ENCODE measurements at places on chromosomes 7 and 10.

DNA sequence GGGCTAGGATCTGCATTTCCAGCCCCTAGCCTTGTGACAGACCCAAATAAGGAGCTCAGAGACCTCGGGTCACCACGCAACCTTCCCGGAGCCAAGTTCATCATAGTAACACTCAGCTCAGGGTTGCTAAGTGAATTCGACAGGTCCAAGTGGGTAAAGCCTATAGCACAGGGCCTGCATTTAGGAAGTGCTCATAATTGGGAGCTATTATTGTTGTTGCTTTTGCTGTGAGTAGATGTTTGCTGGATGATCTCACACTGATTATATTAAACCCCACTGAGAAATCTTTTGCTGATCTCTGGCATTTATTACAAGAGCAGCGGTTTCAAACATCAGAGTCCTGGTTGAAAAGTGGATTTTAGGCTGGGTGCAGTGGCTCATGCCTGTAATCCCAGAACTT lies 20.3 kb upstream of the SAR1A start:
- no peak for DNase-seq

GRCh38 chr7:148787571-148788295 lies 89.0 kb downstream of the CUL1 start:
- no peak for DNase-seq

DNA sequence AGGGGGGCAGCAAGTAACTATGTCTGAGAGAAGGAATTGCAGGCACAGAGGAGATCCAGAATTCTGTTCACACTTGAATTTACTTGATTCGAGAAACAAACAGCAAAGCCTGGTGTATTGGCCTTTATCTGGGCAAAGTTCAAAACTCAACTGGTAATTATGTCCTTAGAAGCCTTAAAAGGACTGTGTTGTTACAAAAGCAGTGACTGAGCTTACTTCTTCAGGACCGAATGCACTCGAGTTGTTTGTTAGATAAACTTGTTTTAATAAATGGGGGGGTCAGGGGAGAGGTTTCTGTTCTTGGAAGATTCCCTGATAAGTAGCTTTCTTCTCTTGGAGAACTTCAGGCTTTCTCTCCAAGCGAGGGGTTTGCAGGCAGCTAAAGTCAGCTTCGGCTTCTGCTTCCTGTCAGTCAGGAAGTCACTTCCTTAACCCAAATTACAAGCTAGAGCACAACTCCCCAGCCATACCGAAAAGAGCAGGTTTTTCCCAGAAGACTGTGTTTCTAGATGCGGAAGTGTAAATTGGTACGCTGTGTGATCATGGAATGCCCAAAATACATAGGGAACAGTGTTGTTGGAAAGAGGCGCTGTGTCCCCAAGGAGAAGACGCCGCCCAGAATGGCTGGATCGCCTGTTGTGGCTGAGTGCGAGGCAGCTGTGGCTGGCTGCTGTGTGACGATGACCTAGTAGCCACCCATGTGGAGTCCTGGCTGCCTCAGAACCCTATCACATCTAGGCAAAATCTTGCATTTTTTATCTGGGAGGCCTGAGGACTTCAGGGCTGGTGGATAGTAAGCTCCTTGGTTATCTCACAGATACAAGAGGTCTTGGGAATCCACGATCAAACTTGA lies 110.4 kb downstream of the TCF7L2 start:
- no peak for DNase-seq

- DNase-seq, result no peak
Measured at GRCh38 chr10:13708256-13708990, 121.7 kb downstream of the PRPF18 start.

- no peak for DNase-seq
Measured at GRCh38 chr10:77256346-77256745, 381.3 kb downstream of the KCNMA1 start.

- DNase-seq, result no peak
Measured at GRCh38 chr7:142485617-142486226, 227.9 kb upstream of the PRSS58 start.

- no peak for DNase-seq
Measured at GRCh38 chr10:16965740-16966447, 148.7 kb upstream of the RSU1 start.

GRCh38 chr10:6665847-6666246 lies 85.8 kb upstream of the PRKCQ start:
- no peak for DNase-seq

- no peak for DNase-seq
Measured at GRCh38 chr10:115141254-115141653, 48.1 kb downstream of the ATRNL1 start.

GRCh38 chr7:33701927-33702326 lies 203.4 kb upstream of the BMPER start:
- no peak for DNase-seq

DNA sequence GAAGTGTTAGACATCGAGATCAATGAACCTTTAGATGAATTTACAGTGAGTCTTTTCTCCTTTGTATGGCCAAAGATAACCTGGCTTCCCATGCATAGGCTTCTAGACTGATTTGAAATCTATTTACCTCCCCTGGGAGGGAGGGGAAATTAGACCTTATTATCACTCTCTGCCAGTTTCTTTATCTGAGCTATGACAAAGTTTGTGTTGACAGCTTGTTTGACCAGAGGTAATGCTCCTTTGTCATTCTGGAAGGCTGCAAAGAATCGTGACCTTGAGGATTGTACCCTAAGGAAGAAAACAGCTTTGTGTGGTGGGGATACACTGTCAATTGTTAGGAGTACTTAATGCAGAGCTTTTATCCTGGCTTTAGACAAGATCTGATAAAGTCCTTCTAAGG lies 36.4 kb downstream of the RBM33 start:
- no peak for DNase-seq

- no peak for DNase-seq
Measured at GRCh38 chr7:84701524-84702306, 485.1 kb downstream of the SEMA3D start.

DNA sequence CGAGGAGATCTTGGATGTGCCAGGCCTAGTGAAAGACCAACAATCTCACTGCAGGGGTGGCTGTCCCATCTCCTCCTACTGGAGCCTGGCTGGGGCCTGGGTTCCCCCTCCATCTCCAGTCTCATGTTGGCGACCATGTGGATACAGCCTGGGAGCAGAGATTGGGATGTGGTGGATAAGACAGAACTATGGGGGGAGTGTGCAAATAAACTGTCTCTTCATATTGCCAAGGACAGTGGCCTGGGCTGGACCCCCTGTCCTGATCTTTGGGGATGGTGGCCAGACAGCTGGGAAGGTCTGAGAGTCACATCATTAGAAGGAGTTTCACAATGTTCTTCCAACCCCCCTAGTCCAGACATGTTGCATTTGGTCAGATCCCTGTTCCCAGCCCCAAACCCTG lies 5.8 kb upstream of the MINDY4 start:
- DNase-seq, result no peak

GRCh38 chr10:78742406-78742729 lies 326.4 kb upstream of the ZMIZ1 start:
- no peak for DNase-seq

GRCh38 chr10:118953598-118954393 lies 75.7 kb upstream of the NANOS1 start:
- no peak for DNase-seq

- DNase-seq, result no peak
Measured at GRCh38 chr10:129810-130209, 5.4 kb upstream of the ZMYND11 start.

DNA sequence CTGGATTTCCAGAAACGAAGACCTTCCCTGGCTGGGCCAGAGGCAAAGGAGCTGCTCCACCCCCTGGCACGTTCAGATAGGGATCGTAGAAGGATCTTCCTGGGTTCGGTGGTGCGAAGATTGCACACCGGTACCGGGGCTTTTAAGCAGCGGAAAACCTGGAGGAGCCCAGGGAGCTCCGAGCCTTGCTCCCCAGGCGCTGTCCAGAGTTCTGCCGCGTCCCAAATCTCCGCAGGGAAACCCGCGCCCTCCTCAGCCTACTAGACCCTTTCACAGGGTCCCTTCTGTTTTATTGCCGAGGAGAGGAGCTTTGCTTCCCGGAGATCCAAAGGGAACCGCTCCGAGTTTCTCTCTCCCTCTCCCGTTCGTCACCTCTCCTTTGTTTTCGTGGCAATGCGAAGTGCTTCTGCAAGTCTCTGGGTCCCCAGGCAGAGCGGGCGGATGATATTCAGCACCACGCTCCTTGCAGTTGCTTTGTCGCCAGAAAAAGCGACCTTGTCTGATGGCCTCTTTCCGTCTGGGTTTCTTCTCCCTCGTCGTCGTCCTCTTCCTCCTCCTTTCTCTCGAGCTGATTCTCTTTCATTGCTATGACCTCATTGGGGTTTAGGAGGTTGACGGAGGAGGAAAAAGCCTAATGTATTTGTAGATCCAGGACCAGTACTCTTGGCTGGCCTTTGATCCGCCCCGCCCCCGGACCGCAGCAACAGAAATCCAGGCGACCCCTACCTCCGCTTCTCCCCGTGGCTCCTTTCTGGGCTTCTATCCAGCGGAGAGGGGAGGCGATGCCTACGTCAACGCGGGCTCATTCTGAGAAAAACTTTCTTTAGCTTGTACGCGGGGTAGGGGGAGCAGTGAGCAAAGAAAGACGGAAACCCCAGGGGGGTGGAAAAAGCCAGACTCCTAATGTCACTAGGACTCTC lies at the start of gene TMEM196:
Gene TMEM196 (minus strand): TSS at position 777 of the 920 bp plus-strand sequence. CDS start 921 bp downstream, outside the sequence.
- peak; percentile 57 for DNase-seq

- no peak for DNase-seq
Measured at GRCh38 chr10:46548498-46549090, 7.9 kb downstream of the GPRIN2 start.

DNA sequence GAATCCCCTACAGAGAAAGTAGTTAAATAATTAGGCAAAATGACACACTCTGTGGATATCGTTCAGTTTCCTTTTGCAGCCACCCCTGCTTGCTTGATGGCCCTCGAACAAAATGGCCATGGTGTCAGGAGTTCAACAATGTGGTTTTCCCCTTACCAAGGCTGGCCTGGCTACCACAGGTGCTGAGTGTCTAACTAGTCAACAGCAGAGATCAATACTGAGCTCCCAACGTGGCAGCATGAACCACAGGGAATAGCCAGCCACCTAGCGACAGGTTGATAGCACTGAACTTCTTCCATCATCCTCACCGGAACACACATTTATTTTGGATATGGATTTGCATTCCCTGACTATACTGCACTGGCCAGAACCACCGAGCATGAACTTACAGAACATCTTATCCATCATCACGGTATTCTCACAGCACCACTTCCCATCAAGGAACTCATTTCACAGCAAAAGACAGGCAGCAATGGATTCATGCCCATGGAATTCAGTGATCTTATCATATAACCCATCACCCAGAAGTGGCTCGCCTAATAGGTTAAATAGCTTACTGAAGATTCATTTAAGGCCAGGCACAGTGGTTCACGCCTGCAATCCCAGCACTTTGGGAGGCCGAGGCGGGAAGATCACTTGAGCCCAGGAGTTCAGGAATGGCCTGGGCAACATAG lies 6.3 kb downstream of the C10orf67 start:
- DNase-seq, result no peak

- no peak for DNase-seq
Measured at GRCh38 chr7:140638173-140638791, 2.3 kb downstream of the DENND2A start.
